Mesothelial cell of epicardium (in vitro differentiated cells): ENCODE measurements at places on chromosomes 13 and 19. TPM values are rescaled to one million over a fixed set of nuclear protein-coding genes. Genes with fewer than 3 reads are reported as not detected.

LIM2 gene
- total RNA-seq, result not detected in 3 replicates

B3GNT8 gene
- 4.5 to 5.1 TPM (median 4.9 TPM) in 3 replicates for total RNA-seq

CLEC17A gene
- total RNA-seq, result not detected in 3 replicates

TNNI3 gene
- 6.3 to 9.1 TPM (median 8.9 TPM) in 3 replicates for total RNA-seq

TINCR gene
- 2.5 to 4.3 TPM (median 2.5 TPM) in 3 replicates for total RNA-seq

DACT3 gene
- total RNA-seq, result 48.4 to 50.4 TPM (median 48.8 TPM) in 3 replicates

CNN1 gene
- 27.7 to 30.1 TPM (median 29.6 TPM) in 3 replicates for total RNA-seq

SHISA2 gene
- 4.5 to 4.9 TPM (median 4.7 TPM) in 3 replicates for total RNA-seq

ZNF835 gene
- 0.07 to 0.34 TPM in 2 of 3 replicates, not detected in the other for total RNA-seq

AMH gene
- 42.4 to 50.1 TPM (median 44.5 TPM) in 3 replicates for total RNA-seq

GIPR gene
- 3.6 to 5.1 TPM (median 4.1 TPM) in 3 replicates for total RNA-seq

ZNF418 gene
- 19.5 to 24.5 TPM (median 21.0 TPM) in 3 replicates for total RNA-seq

LILRB4 gene
- total RNA-seq, result not detected in 3 replicates

ACTL9 gene
- not detected in 3 replicates for total RNA-seq

LINGO3 gene
- 0.59 to 0.60 TPM (median 0.60 TPM) in 3 replicates for total RNA-seq

COL4A2 gene
- 432 to 469 TPM (median 449 TPM) in 3 replicates for total RNA-seq

NALCN gene
- 2.1 to 2.5 TPM (median 2.2 TPM) in 3 replicates for total RNA-seq

VSTM1 gene
- not detected in 3 replicates for total RNA-seq

CD33 gene
- not detected in 3 replicates for total RNA-seq

CGB1 gene
- total RNA-seq, result 2.2 TPM in 1 of 3 replicates, not detected in the others

LCP1 gene
- 11.6 to 12.4 TPM (median 11.6 TPM) in 3 replicates for total RNA-seq

CRX gene
- not detected in 3 replicates for total RNA-seq

TNFSF9 gene
- total RNA-seq, result 0.76 to 1.5 TPM (median 1.1 TPM) in 3 replicates

MOB3A gene
- total RNA-seq, result 33.0 to 34.7 TPM (median 34.1 TPM) in 3 replicates

GJB2 gene
- total RNA-seq, result 24.4 to 27.2 TPM (median 25.4 TPM) in 3 replicates

ZNF99 gene
- not detected in 3 replicates for total RNA-seq

OR7C1 gene
- not detected in 3 replicates for total RNA-seq

RNF225 gene
- 0.83 to 1.3 TPM (median 1.2 TPM) in 3 replicates for total RNA-seq

PROZ gene
- total RNA-seq, result not detected in 3 replicates

IFI30 gene
- total RNA-seq, result 0.32 to 2.0 TPM (median 0.36 TPM) in 3 replicates

ADAT3 gene
- total RNA-seq, result 14.2 to 17.2 TPM (median 15.5 TPM) in 3 replicates

ZNF221 gene
- 11.2 to 13.5 TPM (median 13.0 TPM) in 3 replicates for total RNA-seq

PLK5 gene
- 0.38 to 0.51 TPM (median 0.38 TPM) in 3 replicates for total RNA-seq

MEF2B gene
- total RNA-seq, result 1.4 to 2.9 TPM (median 2.8 TPM) in 3 replicates

TRAPPC5 gene
- 83.9 to 93.7 TPM (median 85.2 TPM) in 3 replicates for total RNA-seq

ZNF823 gene
- 8.2 to 9.0 TPM (median 8.9 TPM) in 3 replicates for total RNA-seq

PSG2 gene
- not detected in 3 replicates for total RNA-seq

PRSS57 gene
- not detected in 3 replicates for total RNA-seq

DCLK1 gene
- 21.7 to 23.1 TPM (median 22.6 TPM) in 3 replicates for total RNA-seq

CEACAM7 gene
- not detected in 3 replicates for total RNA-seq
